ENCODE measurements at places on chromosomes 12 and 14.

- DNase-seq = no peak
Observed at GRCh38 chr12:5204271-5204670, 160.6 kb downstream of the KCNA5 start.

DNA sequence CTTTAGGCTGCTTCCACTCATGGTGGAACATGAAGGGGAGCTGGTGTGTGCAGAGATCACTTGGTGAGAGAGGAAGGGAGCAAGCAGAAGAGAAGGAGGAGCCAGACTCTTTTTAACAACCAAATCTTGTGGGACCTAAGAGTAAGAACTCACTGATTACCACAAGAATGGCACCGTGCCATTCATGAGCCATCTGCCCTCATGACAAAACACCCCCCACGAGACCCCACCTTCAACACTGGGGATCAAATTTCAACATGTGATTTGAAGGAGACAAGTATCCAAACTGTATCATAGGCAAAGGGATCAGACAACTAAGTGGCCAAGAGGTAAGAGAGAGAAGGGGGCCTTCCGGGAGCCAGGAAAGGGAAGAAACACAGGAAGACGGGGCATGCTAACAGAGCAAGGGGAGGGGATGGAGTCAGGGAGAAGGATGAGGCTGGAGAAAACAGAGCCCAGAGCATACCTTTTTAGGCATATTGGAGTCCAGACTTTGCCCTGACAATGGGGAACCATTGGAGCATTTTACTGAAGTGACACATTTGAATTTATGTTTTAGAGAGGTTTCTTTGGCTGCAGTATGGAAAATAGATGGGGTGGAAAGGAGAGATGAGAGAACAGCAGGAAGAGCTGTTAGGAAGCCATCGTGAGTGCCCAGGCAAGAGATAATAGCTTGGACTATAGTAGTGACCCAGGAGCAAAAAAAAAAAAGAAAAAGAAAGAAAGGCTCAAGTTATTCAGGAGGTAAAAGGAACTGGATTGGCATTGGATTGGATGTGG lies 204.4 kb upstream of the NUDT4 start:
- no peak for DNase-seq

GRCh38 chr12:26744697-26745440 lies 88.1 kb downstream of the ITPR2 start:
- no peak for DNase-seq

DNA sequence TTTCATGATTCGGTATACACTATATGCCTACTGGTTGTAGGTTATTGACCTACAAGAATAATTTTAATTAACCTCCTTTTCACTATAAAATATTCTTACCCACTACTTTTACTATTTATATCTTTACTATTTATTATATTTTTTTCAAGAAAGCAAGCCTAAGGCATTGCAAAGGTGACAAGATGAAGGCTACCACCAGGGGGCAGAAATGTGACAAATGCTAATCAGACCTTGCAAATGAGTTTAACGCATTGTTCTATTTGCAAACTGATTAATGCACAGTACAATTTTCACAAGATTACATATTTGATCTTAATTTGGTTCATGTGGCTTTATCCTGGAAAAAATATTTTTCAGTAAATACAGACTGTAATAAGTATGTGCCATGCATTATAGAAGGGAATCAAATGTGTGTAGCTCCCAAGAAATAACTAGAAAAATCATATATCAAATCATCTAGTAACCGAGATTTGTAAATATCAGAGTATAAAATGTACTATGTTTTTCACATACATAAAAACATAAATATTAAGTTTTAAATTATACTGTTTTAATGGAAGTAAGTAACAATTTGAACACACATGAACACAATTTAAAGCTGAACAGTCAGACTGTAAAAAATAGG lies 107.0 kb downstream of the ADAMTS20 start:
- DNase-seq = peak; percentile 3

DNA sequence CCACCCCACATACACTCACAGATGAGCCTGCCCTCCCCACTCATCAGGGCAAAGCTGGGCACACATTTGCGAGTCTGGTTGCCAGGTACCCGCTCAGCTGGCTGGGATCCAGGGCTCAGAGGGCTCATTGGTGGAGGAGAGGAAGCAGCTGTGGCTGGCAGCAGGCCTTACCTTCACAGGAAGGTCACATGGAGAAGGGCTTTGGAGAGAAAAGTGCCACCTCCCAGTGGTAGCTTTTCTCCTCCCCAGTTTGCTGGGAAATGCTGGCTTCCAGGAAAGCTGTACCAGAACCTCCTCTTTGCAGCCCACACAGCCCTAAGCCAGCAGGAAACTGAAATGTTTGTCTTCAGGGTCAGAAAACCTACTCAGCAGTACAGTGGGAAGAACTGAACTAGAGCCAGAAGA lies 55.6 kb downstream of the LGMN start:
- DNase-seq = no peak

DNA sequence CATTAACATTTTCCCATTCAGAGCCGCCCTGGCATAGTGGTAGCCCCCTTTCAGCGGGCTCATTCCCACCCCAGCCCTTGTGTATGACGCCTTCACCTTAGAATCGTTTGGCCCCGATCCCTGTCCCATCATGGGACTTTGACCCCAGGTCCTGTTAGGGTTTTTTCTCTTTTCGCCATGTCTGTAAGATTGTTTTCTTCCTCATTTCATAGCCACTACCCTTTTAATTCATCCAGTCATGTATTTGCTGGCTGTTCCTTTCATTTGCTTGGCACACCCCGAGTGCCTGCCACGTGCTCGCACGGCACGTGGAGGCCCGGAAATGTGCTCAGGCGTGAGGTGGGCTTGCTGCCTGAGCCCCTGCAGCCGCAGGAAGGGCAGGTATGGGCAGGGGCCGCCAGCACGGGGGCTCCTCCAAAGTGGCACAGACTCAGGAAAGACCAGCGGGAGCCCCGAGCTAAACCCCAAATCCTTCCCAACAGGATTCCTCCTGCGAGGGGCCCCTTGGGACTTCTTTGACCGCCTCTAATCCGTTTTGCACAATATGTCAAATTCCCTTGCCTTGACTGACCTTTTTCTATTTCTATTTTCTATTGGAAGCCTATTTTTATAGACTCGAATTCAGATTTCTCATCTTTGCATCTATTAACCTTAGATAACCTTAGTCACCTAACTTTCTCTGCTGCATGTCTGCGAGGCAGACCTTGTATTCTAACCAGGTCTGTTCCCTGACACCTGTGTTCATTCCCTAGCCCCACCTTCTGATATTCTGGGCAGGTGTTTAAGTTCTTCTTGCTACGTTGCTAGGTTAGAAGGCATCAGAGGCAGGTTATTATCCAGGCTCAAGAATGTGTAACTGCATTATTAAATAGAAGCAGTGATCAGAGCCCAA lies 114.8 kb downstream of the EML1 start:
- DNase-seq = no peak

DNA sequence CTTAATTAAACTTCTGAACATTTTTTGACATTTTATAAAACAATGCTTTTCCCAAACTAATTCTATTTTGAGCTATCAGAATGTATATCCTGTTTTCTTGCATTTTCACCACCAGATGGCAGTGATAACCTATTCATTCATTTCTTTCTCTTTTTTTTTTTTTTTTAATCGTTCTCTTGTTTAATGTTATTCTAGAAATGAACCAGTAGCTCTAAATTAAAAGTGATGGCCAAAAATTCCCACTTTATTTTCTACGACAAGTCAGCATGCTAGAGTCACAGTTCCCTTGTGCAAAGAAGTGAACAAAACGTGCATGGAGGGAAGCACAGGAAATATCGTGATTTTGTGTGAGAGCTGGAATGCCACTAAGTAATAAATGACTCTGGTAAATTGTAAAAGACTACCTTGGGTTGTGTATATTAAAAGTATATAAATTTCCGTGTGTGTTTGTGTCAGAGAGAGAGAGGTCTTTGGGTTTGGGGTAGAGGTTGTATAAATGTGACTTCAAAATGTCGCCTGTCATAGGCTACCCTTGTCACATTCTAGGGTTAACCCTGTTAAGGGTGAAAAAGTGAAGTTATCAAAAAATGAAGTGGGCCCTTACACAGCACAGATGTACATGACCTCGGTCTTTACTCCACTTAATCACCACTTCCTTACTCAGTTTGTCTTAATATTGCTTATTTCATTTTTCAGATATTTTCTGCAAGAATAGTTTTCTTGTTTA lies 40.4 kb upstream of the LDHB start:
- DNase-seq = no peak

- DNase-seq = no peak
Observed at GRCh38 chr12:82461836-82462235, 103.5 kb downstream of the METTL25 start.

DNA sequence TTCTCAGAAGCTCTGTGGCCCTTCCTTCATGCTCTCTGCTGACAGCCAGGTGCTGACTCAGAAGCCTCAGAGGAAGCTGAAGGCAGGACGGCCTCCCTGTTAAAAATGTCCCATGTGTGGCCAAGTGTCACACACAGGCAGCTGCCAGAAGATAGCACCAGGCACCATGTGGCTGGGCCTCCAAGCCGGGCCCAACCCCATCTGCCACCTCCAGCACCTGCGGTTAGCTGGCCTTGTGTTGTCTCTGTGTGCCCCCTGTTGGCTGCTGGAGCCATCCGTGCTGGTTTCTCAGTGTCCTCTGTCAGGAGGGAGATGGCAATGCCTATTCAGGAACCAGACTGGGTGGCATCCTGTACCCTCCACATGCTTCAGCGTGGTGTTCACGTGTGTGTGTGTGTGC lies 63.2 kb downstream of the TSPAN11 start:
- DNase-seq = peak; percentile 25

- DNase-seq = no peak
Observed at GRCh38 chr14:104238424-104239184, 100.2 kb downstream of the KIF26A start.

DNA sequence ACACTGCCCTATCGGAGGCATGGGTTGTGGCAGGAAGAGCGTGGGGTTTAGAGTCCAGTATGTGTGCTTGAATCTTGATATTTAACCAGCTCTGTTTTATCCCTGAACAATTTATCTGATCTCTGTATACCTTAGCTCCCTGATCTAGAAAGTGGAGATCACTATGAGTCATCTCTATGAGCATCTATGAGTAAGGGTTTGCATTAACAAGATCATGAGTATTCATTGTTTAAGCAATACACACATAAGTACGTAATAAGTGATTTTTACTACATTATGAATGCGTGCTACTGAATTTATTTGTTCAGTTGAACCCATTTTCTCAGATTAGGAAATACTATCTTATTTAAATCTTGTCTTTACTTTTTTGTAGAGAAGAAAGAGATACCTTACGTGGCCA lies 49.4 kb downstream of the GPATCH2L start:
- DNase-seq = no peak

GRCh38 chr12:105928436-105928835 lies 210.3 kb downstream of the NUAK1 start:
- no peak for DNase-seq

- DNase-seq = no peak
Observed at GRCh38 chr12:33111850-33112249, 215.3 kb upstream of the PKP2 start.

GRCh38 chr14:94682061-94682516 lies 69.9 kb downstream of the SERPINA3 start:
- no peak for DNase-seq

- no peak for DNase-seq
Observed at GRCh38 chr12:112606611-112607365, 184.8 kb upstream of the RPH3A start.

GRCh38 chr12:23546756-23547155 lies 402.7 kb downstream of the SOX5 start:
- no peak for DNase-seq

DNA sequence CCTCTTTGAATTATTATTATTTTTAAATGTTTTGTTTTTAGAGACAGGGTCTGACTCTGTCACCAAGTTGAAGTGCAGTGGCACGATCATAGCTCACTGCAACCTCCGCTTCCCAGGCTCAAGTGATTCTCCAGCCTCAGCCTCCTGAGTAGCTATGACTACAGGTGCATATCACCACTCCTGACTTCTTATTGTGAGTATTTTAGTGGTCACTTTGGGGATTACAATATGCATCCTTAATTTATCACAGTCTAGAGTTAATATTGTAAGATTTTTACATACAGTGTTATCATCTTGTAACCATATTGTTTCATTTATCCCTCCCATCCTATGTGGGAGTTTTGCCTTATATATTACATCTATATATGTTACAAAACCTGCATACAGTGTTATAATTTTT lies 13.4 kb downstream of the FGF23 start:
- DNase-seq = no peak

DNA sequence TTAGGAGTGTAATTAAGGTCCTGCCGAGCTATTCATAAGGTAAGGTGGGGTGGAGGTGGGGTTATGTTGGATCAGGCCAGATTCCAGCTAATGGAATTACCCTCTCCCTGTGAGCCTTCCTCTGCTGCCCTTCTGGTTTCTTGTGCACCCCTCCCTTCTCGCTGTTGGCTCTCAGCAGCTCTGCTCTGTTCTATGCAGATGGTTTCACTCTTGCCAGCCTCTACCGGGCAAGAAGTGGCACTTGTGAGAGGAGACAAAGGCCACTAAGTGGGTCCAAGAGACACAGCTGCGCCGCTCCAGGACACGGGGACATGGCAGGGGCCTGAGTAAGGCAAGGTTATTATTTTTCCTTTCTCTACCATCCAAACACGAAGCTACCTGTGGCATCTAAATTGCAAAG lies 334.4 kb downstream of the EMP1 start:
- no peak for DNase-seq

DNA sequence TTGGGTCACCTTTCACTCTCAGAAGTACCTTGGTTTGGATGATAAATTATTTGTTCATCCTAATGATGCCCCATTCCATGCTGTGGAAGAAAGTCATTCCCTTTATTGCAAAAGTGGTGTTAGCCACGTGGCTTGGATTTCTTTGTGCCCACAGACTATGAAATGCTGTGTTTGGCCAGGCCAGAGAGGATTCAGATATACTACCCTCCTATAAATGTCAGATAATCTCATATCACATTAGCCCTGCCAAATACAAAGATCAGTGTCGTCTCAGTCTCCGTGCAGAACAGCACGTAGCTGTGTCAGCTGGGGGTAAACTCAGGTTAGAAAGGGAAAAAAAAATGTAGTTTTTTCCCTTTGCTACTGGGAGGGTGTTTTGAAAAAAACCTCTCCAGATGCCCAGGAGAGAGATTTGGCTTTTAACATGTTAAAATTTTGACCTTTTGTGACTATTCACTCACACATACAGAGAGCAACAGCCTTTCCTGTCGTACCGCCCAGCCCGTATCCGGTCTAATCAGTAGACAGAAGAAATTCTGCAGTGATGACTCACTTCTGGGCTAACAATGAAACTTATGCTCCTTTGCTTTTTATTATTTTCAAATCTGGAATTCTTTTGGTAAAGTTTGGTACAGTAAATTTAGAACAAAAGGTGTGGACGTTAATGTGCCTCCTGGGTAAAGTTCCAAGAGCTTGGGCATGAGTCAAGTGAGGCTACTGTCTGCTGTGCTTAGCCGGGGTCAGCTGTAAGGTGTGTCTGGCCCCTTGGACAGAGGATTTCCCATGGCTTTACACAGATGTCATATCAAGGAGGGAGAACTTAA lies 8.5 kb upstream of the PTPRB start:
- DNase-seq = no peak

Data from germinal center (tissue), 1 donor.